Osteocyte (in vitro differentiated cells): ENCODE measurements at places on chromosomes 16 and 17.

DNA sequence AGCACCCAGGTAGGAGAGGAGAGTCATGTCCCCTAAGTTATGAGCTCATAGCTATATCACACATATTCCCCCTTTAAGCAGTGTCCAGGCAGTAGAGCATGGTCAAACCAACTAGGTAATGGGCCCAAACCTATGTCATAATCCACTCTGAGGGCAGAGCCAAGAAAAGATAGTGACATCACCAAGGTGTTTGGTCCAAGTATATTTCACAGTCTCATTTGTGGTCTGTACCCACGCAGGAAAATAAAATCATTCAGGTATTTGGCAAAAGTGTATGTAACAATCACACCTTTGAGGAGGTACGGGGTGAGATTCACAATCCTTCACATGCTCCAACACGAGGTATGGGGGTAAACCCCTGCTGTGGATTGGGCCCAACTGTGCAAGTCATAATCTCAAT, 2112.8 kb downstream of the TP53TG3F start:
- no peak overlapping the region for H3K4me3 ChIP-seq
- H3K36me3 ChIP-seq: peaks cover 4% of the 10 kb centered on the region
- H3K27me3 ChIP-seq: no peaks in the 10 kb centered on the region
- H3K4me1 ChIP-seq: no peaks in the 10 kb centered on the region

DNA sequence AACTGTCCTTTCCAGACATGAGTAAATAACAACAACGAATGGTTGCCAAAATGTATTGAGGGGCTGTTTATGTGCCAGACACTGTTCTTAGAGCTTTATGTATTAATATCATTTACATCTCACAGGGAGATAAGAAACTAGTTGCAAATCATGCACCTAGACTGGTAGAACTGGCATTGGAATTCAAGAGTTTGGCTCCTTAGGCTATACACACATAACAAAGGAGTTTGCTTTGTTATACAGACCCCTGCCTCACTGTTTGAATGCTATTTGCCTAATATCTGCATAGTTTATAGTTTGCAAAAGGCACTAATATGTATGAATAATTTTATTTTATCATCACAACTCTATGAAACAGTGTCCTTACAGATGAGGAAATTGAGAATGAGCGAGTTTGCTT, 100.0 kb downstream of the FTO start:
- peaks cover 9% of the 10 kb centered on the region for H3K4me1 ChIP-seq
- no peak overlapping the region for H3K27ac ChIP-seq
- H3K4me3 ChIP-seq: no peak overlapping the region
- no peak for DNase-seq
- no peaks in the 10 kb centered on the region for H3K27me3 ChIP-seq

DNA sequence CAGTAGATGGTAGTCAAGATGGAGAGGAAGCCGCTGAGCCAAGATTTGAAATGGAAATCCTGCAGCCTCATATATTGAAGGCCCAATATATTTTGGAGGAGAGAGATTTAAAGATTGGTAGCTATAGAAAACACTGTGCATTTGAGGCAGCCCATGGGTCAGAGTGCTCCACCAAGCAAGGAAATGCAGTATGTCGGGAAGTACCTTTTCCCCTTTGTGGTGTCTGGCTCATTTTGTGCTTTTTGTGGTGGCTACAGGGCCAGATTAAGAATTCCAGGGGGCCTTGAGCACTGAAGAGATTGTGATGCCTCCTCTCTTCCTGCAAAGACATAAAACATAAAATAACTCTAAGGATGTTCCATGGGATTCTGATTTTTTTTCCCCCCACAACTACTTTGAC, 39.6 kb downstream of the CDRT15 start:
- H3K4me1 ChIP-seq: peaks cover 2% of the 10 kb centered on the region
- no peak overlapping the region for H3K4me3 ChIP-seq
- H3K27ac ChIP-seq: no peak overlapping the region
- no peaks in the 10 kb centered on the region for H3K27me3 ChIP-seq

DNA sequence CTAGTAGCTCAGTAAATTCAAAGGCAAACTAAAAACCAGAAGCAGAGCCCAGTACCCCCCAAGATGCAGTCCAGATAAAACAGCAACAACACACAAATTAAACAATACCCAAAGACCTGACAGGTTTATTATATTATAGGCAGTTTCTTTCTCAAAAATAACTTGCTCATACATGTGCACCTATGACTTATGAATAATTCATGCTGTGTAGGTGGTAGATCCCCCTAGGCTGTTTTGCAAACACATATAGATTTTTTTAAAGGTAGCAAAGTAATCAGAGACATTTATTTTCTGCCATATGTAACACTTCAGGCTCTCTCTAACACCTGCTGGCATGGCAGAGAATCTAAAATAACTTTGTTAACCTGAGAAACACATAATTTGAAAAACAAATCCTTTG, 27.2 kb downstream of the CACNG1 start:
- no peak for DNase-seq
- H3K27me3 ChIP-seq: no peaks in the 10 kb centered on the region
- no peak overlapping the region for H3K4me3 ChIP-seq
- no peak overlapping the region for H3K27ac ChIP-seq

DNA sequence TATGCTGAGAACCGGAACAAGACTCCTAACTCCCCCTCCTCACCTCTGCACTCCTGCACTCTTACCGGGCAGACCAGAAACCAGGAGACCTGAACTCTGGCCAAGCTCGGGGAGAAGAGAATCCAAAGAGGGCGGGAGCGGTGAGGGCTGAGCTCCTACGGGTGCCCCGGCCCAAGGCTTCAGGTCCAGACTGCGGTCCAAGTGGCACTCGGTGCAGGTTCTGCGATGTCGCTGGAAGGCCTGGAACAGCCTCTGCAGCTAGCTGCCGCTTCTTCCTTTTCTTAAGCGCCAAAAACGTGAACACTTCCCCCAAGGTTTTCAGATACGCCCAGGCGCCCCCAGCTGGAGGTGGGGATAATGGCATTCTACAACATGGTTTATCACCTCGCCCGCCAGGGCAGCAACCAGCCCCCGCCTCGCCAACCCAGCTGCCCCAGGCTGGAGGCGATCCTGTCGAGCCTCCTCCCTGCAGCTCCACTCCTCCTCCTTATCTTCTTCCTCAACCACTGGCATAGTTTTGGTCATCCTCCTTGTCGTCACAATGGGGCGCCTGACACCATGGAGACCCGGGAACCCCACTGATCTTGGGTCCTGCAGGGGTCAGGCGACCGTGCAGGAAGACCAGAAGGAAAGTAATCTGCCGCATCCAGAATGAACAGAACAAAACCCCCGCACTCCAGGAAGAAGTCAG, 1735.9 kb downstream of the TP53TG3F start:
- no peaks in the 10 kb centered on the region for H3K27me3 ChIP-seq
- DNase-seq: no peak

DNA sequence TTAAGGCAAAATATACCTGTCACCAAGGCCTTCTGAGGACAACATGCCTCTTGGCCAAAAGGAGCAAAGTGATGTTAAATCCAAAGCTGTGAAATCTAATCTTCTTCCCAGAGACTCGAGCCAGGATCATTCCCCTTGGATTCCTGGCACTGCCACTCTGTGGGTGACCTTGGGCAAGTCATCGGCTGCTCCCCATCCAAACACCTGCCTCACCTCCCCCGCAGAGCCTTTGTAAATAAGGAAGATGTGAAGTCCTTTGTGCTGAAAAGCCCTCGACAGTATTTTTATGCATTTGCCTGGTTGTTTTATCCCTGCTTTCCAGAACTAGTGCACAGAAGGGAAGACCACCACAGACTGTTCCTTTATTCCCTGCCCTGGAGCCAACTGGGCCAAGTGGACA, 5.4 kb upstream of the CEP295NL start:
- peaks cover 10% of the 10 kb centered on the region for H3K36me3 ChIP-seq
- no peak for DNase-seq
- peaks cover 36% of the 10 kb centered on the region for H3K4me1 ChIP-seq
- H3K27ac ChIP-seq: peak overlapping the region; percentile 36
- no peak overlapping the region for H3K4me3 ChIP-seq

DNA sequence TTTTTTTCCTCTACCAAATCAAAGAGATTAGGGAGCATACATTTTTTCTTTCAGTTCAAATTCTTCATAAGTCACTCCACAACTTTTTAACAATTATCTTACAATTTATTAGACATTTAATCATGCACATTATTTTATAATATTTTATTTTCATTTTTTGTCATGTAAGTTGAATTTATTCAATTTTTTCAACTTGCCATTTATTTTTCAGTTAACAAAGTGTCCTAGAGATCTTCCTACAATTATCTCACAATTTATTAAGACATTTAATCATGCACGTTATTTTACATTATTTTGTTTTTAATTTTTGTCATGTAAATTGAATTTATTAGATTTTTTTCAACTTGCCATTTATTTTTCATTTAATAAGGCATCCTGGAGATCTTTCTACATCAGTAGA, 16.2 kb downstream of the CACNG3 start:
- H3K4me3 ChIP-seq: no peak overlapping the region
- no peaks in the 10 kb centered on the region for H3K27me3 ChIP-seq
- H3K27ac ChIP-seq: no peak overlapping the region
- DNase-seq: no peak
- H3K36me3 ChIP-seq: no peaks in the 10 kb centered on the region
- H3K4me1 ChIP-seq: no peaks in the 10 kb centered on the region
